Activated CD8-positive, alpha-beta memory T cell treated with anti-CD3 and anti-CD28 coated beads, Interleukin-2, amount 10 ng/mL, durations not matched to agents 7 days and 5 days (primary cell): ENCODE measurements at places on chromosomes 7 and 10.

DNA sequence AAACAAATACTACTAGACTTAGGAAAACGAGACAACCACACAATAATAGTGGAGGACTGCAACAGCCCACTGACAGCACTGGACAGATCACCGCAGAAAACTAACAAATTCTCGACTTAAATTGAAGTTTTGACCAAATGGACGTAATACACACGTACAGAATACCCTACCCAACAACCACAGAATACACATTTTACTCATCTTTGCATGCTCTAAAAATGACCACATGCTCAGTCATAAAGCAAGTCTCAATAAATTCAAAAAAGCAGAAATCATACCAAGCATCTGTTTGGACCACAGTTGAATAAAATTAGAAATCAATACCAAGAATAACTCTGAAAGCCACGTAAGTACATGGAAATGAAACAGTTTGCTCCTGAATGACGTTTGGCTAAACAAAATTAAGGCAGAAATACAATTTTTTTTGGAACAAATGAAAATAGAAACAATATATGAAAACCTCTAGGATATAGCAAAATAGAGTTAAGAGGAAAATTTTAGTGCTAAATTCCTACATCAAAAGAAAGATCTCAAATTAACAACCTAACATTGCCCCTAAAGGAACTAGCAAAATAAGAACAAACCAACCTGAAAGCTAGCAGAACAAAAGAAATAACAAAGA lies 30.6 kb downstream of the MAPK8 start:
- H3K27ac ChIP-seq: peak overlapping the region; percentile 85
- H3K27me3 ChIP-seq: no peaks in the 10 kb centered on the region
- H3K4me3 ChIP-seq: peak overlapping the region; percentile 31
- DNase-seq: no peak

GRCh38 chr10:3567291-3567963 lies 217.6 kb downstream of the KLF6 start:
- peaks cover 18% of the 10 kb centered on the region for H3K4me1 ChIP-seq
- no peak for DNase-seq
- H3K27me3 ChIP-seq: peaks cover 6% of the 10 kb centered on the region
- H3K4me3 ChIP-seq: no peak overlapping the region
- H3K27ac ChIP-seq: no peak overlapping the region
- H3K36me3 ChIP-seq: no peaks in the 10 kb centered on the region

GRCh38 chr7:131232768-131233167 lies 94.9 kb upstream of the MKLN1 start:
- no peaks in the 10 kb centered on the region for H3K27me3 ChIP-seq
- no peak for DNase-seq
- peaks cover 67% of the 10 kb centered on the region for H3K4me1 ChIP-seq
- H3K27ac ChIP-seq: peak overlapping the region; percentile 92

DNA sequence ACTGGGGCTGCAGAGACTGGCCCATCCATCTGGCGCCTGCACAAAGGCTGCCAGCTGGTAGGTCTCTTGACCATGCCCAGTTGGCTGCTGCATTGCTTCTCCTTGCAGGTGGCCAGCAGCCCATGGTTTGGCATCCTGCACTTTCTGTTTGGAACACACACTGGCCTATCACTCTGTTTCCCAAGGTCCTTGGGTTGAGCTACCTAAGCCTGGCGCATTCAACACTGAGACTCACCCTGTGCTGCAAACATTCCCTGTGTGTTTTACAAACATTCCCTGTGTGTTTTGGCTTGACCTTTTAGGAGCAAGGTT lies 55.5 kb downstream of the TACR2 start:
- H3K27me3 ChIP-seq: no peaks in the 10 kb centered on the region
- peaks cover 37% of the 10 kb centered on the region for H3K4me1 ChIP-seq
- peaks cover 22% of the 10 kb centered on the region for H3K36me3 ChIP-seq

GRCh38 chr10:133072196-133072595 lies 15.5 kb upstream of the ADGRA1 start:
- DNase-seq: no peak
- H3K4me3 ChIP-seq: no peak overlapping the region
- H3K36me3 ChIP-seq: no peaks in the 10 kb centered on the region
- no peaks in the 10 kb centered on the region for H3K27me3 ChIP-seq
- no peaks in the 10 kb centered on the region for H3K4me1 ChIP-seq
